ENCODE measurements at places on chromosomes 3 and 15.

DNA sequence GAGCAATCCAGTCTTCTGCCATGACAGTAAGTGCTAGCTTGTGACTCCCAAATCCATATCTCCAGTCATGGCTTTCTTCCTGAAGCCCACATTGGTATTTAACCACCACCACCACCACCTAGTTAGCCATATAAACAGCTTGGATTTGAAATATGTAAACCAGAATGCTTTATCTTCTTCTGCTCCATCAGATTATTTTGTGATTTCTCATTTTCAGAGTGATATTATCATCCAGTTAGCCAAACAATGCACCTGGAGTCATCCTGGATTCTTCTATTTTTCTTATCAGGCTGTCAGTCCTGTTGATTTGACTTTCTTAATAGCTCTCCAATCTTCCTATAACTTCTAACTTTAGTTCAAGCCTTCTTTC is 124.3 kb upstream of the PTX3 start:
- no peak for DNase-seq

- no peak for DNase-seq
Measured at GRCh38 chr3:153911116-153911515, 210.1 kb upstream of the ARHGEF26 start.

DNA sequence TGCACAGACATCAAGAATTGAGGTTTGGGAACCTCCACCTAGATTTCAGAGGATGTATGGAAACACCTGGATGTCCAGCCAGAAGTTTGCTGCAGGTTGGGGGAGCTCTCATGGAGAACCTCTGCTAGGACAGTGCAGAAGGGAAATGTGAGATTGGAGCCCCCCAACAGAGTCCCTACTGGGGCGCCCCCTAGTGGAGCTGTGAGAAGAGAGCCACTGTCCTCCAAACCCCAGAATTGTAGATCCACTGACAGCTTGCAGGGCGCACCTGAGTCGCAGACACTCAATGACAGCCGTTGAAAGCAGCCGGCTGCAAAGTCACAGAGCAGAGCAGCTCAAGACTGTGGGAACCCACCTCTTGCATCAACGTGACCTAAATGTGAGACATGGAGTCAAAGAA is 34.6 kb upstream of the EPHA6 start:
- DNase-seq: no peak

- DNase-seq: no peak
Measured at GRCh38 chr3:128394033-128394432, 72.7 kb downstream of the DNAJB8 start.

- DNase-seq: no peak
Measured at GRCh38 chr3:181081930-181082329, 92.4 kb upstream of the DNAJC19 start.

- DNase-seq: no peak
Measured at GRCh38 chr15:26028086-26028740, 165.1 kb upstream of the ATP10A start.

- no peak for DNase-seq
Measured at GRCh38 chr3:29871087-29871486, 590.2 kb downstream of the RBMS3 start.

DNA sequence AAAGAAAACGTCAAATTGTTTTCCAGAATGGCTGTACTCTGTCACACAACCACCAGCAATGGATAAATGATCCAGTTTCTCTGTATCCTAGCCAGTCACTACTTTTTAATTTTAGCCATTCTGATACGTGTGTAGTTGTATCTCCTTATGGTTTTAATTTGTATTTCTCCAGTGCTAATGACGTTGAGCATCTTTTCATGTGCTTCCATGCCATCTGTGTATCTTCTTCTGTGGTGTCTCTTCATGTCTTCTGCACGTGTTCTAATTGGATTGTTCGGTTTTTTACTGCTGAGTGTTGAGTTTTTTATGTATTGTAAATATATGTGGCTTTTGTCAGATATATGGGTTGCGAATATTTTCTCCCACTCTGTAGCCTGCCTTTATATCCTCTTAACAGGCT is 81.9 kb downstream of the SUMF1 start:
- DNase-seq: no peak

DNA sequence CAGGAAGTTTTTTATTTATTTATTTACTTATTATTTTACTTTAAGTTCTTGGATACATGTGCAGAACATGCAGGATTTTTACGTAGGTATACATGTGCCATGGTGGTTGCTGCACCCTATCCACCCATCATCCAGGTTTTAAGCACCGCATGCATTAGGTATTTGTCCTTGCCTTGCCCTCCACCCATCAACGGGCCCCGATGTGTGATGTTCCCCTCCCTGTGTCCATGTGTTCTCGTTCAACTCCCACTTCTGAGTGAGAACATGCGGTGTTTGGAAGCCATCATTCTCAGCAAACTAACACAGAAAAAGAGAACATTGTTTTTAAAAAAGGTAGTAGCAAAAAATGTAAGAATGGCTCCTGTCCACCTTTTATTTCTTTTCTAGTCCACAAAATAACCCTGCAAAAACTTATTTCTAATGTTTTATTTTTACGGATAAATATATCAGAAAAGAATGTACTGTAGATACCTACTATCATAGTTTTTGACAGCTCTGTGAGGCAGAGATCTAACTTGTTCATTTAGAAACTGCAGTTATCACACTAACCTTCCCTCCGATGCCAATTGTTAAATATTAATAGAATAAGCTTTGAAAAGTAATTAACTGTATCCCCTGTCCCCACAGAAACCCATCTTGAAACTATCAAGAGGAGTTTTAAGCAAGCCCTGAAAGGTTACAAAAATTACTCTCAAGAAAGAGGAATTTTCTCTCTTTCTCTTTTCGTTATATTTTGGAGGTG is 189.2 kb downstream of the LPP start:
- DNase-seq: no peak

GRCh38 chr15:61115679-61116078 is 113.4 kb downstream of the RORA start:
- DNase-seq: no peak

- DNase-seq: no peak
Measured at GRCh38 chr15:99210334-99210733, 39.0 kb downstream of the TTC23 start.

DNA sequence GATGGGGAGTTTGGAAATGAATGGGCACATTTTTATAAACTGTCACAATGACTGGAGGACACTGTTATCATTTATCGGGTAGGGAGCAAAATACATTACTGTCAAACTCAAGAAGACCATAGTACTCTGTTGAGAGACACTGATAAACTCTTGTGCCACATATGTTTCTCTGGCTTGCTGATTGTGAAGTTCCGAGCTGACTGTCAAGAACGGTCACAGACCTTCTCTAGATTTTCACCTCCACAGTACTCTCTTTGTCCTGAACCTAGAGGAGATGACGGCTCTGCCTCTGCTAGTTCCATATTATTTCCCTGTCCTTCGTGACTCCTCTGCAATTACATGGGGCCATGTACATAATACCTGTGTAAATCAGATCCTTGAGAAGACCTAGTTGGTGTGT is 451.9 kb downstream of the LPP start:
- no peak for DNase-seq

GRCh38 chr15:76903251-76903681 is 1.9 kb downstream of the SCAPER start:
- no peak for DNase-seq

DNA sequence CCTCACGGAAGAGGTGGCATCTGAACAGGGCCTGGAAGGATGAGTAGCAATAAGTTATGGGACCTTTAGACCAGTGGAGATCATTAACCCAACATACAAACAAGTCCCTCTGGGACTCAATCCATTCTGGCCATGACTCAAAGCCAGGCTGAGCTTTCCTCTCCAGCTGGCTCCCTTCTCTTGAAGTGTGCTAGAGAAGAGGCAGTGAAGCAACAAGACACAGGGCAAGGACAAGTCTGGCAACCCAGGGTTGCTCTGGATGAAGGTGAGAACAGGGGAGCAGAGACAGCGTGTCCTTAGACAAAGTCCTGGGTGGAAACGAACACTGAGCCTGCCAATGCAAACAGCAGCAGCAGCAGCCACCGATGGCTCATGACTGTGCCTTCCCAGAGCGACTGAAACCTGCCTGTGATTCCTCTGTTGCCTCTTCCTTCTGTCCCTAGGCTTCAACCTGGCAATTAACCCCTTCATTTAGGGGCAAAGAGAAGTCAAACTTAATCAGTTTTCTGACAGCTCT is 86.8 kb downstream of the BDH1 start:
- no peak for DNase-seq

GRCh38 chr15:90942354-90943120 is 7.5 kb downstream of the UNC45A start:
- DNase-seq: no peak

DNA sequence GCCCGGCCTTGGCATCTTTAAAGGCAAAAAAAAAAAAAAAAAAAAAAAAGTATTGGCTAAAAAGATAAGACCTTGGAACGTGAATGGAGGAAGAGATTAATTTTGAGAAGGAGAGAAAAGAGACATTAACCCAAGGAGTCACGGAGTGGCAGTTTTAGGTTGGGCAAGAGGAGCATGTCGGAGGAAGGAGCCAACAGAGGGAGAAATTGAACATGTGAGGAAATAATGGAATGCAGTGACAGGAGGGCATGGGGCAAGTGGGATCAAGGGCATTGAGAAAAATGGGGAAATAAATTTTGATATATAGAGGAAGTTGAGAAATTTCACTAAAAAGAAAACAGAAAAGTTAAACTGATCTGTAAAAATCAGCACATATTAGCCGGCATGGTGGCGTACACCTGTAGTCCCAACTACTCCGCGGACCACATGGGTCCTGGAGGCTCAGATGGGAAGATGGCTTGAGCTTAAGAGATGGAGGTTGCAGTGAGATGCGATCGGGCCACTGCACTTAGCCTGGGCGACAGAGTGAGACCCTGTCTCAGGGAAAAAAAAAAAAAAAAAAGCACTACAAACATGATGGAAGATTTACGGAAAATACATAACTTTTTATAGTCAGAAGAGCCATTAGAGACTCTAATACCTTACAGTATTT is 1.2 kb downstream of the HAUS2 start:
- DNase-seq: no peak

- no peak for DNase-seq
Measured at GRCh38 chr15:42665827-42666226, 71.1 kb downstream of the CDAN1 start.

- DNase-seq: no peak
Measured at GRCh38 chr3:52269776-52270175, 8.7 kb downstream of the WDR82 start.

DNA sequence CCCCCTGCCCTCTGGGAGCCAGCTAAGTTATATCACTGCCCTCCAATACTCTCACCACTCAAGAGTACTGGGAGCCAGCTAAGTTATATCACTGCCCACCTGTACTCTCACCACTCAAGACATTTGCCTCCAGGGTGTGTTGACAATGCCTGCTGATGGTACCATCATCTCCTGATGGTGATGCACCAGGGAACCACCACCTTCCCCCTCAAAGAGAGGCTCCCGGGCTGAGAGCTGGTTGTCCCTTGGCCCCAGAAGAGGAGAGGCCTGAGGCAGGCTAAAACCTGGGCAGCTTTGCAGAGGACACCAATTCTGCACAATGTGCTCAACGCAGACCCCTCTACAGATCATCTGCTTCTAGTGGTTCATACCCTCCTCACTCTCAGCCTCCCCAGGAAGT is 7.5 kb upstream of the HAPLN3 start:
- DNase-seq: no peak

- DNase-seq: no peak
Measured at GRCh38 chr3:98695796-98696195, 67.3 kb upstream of the ST3GAL6 start.

GRCh38 chr15:78492872-78493271 is 14.5 kb upstream of the HYKK start:
- no peak for DNase-seq

GRCh38 chr3:60855250-60855649 is 396.0 kb downstream of the FHIT start:
- DNase-seq: no peak

- DNase-seq: no peak
Measured at GRCh38 chr15:57345584-57345983, 30.7 kb upstream of the CGNL1 start.

- DNase-seq: no peak
Measured at GRCh38 chr3:191387441-191388077, 57.2 kb upstream of the UTS2B start.

DNA sequence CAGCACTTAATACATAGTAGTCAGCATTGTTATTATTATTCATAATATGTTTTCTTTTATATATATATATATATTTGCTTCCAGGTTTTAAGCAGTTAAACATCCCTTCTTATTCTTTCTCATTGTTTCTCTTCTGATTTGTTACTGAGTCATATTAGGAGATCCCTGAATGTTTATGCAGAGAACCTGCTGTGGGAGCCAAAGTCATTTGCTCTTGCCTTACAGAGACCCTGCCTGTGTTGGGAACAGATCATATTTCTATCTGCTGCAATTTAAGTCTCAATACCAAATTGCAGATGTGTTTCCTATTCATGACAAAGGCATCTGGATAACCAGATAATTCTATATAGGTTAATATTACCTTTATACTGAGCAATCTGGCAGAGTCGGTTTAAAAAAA is 323.0 kb upstream of the UMPS start:
- no peak for DNase-seq

DNA sequence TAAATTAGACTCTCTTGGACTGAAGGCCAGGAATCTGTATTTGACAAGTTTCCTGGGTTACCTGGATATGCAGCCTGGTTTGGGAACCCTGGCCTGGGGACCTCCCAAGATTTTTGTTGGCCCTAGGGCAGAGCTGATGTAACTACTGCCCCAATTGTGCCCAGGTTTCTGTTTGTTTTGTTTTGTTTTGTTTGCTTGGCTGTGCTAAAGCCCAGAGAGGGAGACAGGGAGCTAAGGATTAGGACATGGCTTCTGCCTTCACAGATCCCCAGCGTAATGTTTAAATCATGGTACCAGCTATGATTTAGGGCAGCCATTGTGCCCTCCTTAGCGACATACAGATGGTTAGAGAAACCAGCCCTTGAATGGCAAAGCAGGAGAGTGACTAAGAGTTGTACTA is 47.6 kb downstream of the ABHD5 start:
- DNase-seq: no peak

- no peak for DNase-seq
Measured at GRCh38 chr3:170476291-170476690, 57.6 kb downstream of the CLDN11 start.

- DNase-seq: no peak
Measured at GRCh38 chr15:28096670-28097431, 2.3 kb downstream of the OCA2 start.

DNA sequence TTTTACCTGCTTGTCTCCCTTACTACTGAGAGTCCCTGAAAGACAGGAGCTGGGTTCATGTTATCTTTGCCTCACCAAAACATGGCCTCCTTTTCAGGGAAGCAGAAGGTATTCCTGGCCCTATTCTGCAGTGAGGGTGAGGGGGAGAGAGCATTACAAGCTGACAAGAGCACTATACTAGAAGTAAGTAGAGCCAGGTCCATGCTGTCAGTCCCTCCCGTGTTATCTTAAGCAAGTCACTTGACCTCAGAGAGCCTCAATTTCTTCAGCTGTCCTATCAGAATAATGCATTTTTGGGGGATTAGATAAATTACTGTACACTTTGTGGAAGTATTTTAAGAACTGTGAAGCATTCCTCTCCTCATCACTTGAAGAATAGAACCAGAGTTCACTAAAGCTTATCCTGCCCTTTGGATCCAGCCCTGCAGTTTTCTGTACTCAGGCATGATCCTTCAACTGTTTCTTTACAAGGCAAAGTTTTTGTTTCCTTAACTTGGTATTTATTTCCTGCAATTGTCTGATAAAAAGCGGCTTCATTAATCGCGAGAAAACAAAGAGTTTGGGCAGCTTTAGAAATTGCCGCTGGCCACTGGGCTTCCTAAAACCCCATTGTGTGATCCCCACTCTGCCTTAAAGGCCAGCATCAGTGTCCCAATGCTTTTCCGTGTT is 213.9 kb downstream of the CDIN1 start:
- DNase-seq: no peak

GRCh38 chr3:56408761-56409196 is 59.5 kb downstream of the ERC2 start:
- no peak for DNase-seq

Measured in activated naive CD4-positive, alpha-beta T cell treated with anti-CD3 and anti-CD28 coated beads, Interleukin-2, amount 50 U/mL, for 16 hours (primary cell).